NCI-H774 (cell line): ENCODE measurements at places on chromosomes 7 and 10.

GRCh38 chr10:130361351-130362105 is 225.3 kb downstream of the GLRX3 start:
- DNase-seq = no peak

- no peak for DNase-seq
Measured at GRCh38 chr10:52020702-52021101, 293.4 kb upstream of the DKK1 start.

- DNase-seq = no peak
Measured at GRCh38 chr10:82319562-82319961, 444.6 kb downstream of the NRG3 start.

GRCh38 chr7:944744-945143 is 9.7 kb downstream of the ADAP1 start:
- DNase-seq = no peak

DNA sequence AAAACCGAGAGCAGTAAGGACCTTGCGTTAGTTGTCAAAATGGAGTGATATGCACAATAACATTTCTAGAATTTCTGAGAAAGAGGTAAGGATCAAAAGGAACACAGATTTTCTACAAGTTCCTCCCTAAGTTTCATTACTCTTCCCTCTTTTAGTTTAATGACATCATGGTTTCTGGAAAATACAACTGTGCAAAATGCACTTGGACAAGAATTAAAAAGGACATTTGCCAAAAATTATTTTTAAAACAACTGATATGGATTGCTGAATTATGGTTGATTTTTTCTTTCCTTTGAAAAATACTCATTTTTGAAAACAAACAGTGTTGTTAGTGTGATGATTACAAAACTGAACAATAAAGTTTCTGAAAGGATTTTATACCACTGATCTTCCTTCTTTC is 52.1 kb downstream of the SRI start:
- DNase-seq = no peak

GRCh38 chr7:133873187-133873586 is 254.0 kb upstream of the LRGUK start:
- DNase-seq = no peak

GRCh38 chr7:131869986-131870385 is 313.6 kb upstream of the PODXL start:
- no peak for DNase-seq

GRCh38 chr7:1762238-1762945 is 92.3 kb downstream of the ELFN1 start:
- DNase-seq = no peak

DNA sequence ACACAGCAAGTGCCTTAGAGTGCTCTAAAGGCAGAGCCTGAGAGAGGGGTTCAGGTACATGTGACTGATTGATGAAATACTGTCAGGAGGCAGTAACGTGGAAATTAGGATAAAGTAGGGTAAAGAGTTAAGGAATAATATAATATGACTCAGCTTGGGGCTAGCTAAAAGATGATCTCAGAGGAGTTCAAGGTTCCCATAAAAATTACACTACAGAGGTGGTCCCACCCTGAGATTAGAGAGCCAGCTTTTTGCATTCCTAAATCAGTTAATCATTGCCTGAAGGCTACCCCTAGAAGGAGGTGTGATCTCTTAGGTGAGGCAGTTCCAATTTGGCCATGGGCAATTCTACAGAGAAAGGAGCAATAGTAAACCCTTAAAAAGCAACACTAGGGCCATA is 5.8 kb downstream of the LIPJ start:
- DNase-seq = no peak

GRCh38 chr7:69773535-69774225 is 175.4 kb downstream of the AUTS2 start:
- no peak for DNase-seq

DNA sequence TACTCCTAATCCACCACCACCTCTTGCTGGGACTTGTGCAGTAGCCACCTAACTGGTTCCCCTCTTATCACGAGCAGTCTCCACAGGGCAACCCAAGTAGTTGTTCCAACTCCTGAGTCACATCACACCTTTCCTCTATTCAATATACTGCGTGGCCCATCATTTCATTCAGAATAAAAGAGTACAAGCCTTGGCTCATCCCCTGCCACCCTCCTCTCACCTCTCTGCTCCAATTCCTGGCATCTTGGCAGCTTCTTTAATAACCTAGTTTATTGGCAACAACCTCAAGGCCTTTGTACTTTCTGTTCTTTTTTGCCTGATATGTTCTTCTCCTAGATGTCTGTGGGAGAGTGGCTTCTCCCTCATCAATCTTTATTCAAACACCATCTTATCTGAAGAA is 199.4 kb downstream of the KIAA1217 start:
- DNase-seq = no peak

GRCh38 chr10:33085313-33085833 is 127.3 kb upstream of the ITGB1 start:
- no peak for DNase-seq

GRCh38 chr10:11625019-11625735 is 13.7 kb upstream of the USP6NL start:
- no peak for DNase-seq

DNA sequence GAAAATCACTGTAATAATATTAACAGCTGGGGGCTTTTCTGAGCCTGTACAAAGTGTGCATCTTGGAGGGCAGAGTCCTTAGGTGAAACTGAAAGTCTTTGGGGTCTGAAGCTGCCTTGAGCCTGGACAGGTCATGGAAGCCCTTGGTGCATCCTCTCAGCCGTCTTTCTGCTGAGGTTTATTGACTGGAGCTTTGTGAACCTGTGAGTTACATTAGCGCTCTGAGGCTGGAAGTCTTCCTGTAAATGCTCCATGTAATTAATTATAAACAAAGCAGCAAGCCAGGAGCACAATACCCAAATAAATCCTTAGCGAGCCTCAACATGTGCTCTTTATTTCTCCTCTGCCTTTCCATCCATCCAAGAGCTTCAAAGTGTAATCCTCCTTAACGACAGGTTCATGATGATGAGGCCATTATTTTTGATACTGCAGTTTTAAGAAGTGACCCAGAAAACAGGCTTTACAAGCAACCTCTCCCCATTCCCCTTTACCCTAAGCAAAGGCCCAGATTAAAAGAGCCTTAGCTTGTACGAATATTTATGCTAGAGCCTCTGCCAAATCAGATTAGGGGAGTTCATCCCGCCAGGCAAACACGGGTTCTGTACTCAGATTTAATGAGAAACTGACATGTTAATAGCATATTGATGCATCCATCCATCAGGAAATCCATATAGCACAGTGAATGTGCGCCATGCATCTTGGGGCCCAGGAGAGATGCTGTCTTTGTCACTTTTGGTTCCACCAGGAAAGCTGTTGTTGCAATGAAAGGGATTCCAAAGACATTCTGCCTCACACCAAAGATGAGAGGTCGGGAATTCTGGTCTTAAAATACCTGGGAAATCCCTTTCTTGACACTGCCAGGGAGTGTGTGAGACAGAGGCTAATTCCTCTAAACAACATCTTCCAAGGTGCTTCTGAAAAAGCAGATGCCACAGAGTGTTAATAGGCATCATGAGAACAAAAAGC is 118.1 kb downstream of the ANLN start:
- DNase-seq = no peak

- no peak for DNase-seq
Measured at GRCh38 chr7:112510001-112510742, 29.4 kb downstream of the LSMEM1 start.

DNA sequence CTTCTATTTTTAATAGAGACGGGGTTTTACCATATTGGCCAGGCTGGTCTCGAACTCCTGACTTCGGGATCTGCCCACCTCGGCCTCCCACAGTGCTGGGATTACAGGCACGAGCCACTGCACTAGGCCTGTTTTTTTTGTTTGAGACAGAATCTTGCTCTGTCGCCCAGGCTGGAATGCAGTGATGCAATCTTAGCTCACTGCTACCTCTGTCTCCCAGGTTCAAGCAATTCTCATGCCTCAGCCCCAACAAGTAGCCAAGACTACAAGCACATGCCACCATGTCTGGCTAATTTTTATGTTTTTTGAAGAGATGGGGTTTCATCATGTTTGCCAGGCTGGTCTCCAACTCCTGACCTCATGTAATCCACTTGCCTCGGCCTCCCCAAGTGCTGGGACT is 73.7 kb downstream of the TYW1B start:
- no peak for DNase-seq

DNA sequence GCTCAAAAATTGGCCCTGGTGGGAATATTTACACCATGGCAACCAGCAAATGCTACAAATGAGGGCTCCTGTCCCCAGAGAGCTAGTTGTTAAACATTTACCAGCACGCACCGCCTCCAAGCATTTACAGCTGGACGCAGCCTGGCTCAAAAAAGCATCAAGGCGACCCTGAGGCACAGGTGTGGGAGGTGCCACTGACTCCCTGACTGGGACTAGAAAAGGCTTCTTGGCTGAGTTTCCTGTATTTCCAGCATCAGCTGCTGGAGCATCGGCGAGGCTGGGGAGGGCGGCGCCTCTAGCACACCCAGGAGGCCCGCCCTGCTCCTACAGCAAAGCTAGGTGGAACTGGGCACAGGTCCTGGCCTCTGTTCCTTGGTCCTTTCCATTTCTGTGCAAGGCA is 43.5 kb upstream of the ZRANB1 start:
- DNase-seq = no peak

GRCh38 chr7:50577569-50577968 is 12.4 kb upstream of the DDC start:
- DNase-seq = no peak

GRCh38 chr7:159246702-159247480 is 102.2 kb upstream of the VIPR2 start:
- no peak for DNase-seq

DNA sequence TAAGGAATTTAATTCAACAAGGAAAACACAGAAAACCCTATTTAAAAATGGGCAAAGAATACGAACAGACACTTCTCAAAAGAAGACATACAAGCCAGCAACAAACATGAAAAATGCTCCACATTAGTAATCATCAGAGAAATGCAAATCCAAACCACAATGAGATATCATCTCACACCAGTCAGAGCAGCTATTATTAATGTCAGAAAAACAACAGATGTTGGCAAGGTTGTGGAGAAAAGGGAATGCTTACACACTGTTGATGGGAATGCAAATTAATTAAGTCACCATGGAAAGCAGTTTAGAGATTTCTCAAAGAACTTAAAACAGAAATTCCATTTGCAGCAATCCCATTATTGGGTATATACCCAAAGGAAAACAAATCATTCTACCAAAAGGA is 55.2 kb downstream of the GCC1 start:
- DNase-seq = no peak

DNA sequence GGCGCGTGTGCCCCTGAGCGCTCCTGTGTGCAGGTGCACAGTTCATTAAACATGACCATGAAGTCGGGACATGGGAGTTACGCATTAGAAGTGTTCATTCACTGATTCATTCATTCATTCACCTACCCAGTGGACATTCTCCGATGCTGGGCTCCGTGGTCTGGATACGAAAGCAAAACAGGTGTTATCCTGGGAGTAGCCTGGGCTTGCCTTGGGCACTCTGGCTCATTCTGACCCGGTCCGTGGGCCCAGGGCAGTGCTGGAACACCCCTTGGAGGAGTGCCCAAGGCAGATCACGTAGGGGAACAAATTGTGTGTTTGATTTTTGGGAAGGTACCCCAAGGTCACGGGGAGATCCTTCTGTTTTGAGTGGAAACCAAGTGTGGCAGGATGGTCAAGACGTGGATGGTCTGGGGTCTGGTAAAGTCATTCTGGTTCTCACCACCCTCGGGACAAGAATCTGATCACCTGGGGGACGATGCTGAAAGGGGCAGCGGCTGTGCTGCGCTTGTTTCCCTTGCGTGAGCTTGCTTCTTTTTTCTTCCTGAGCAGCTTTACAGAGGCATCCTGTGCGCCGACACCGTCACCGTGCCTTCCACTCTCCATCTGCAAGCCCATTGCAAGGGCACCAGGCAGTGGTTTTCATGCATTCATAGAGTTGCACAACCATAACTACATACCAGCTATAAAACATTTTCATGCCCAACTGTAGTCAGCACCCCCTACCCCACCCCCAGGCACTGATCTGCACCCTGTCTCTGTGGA is 10.1 kb downstream of the ELFN1 start:
- DNase-seq = no peak

- no peak for DNase-seq
Measured at GRCh38 chr10:124294811-124295770, 123.6 kb downstream of the OAT start.

- DNase-seq = no peak
Measured at GRCh38 chr7:139889186-139889871, 60.3 kb downstream of the TBXAS1 start.

DNA sequence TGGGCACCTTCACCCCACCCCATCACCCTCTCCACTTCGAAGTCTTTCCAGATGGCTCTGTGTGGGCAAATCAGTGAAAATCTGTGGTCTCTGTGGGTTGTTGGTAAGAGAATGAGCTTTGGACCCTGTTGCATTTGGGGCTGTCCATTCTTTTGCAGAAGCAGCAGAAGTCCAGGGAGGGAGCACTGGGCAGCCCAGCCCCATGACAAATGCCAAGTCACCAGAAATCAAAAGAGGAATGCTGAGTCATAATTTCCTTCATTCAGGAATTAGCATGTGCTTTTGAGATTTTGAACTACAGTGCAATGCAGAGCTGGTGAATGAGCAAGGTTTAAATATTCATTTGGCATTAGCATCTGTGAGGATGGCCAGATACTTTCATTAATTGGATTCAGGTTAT is 556.2 kb downstream of the LRMDA start:
- DNase-seq = no peak

DNA sequence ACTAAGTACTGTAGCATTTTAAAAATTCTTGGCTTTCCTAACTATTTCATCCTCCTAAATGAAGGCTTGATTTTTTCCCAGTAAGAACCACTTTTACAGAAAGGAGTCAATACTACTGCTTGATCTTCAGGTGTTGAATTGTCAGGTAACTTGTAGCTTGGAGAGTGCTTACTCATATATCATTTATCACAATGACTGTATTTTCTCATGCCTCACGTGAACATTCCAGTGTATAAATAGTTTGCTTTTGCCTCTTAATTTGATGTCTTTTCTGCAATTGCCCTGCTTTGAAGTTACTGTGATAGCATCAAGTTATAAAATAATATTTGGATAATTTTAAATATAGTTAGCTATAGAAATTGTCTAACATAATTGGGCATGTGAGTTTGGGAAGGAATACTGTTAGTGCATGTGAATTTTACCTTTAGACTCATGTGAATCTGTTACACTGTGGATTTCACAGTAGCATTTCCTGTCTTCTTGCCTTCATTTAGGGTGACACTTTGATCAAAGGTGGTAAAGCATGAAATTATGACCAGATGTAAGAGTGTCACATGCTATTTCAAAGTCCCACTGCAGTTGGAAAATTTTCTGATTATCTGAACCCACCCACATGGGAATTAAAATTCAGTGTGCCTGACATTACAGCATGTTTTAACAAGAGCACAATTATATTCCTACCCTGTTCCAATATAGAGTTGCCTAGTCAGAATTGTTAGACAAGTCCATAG is 962.8 kb downstream of the DNAJB9 start:
- no peak for DNase-seq
